ENCODE measurements at places on chromosomes 6 and 20.

- no peak for DNase-seq
Observed at GRCh38 chr20:13930281-13930680, 60.1 kb downstream of the SEL1L2 start.

DNA sequence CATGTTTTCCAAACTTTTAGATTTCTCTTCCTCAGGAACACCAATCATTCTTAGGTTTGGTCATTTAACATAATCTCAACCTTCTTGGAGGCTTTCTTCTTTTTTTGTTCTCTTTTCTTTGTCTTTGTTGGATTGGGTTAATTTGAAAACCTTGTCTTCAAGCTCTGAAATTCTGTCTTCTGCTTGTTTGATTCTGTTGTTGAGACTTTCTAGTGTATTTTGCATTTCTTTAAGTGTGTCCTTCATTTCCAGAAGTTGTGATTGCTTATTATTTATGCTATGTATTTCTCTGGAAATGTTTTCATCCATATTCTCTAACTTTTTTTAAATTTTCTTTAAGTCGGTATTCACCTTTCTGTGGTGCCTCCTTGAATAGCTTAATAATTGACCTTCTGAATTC is 42.2 kb downstream of the STMND1 start:
- DNase-seq: no peak

DNA sequence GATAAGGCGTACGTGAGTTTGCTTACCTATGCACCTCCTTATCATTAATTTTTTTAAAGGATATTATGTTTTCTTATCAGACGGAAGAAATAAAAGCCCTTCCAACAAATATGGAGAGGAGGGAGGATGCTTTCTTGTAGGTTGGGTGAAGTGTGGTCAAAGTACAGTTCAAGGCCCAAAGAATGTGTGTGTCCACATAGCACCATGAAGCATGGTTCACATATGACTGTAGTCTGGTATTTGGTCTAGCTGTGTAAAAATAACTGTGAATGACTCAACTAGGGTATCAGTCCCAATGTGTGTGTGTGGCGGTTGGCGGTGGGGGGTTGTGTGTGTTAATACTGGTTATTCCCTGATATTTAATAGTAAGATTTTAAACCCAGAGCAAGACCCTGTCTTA is 212.7 kb downstream of the TMEM242 start:
- peak; percentile 39 for DNase-seq

- peak; percentile 40 for DNase-seq
Observed at GRCh38 chr6:145055567-145055966, 679.8 kb downstream of the EPM2A start.

- no peak for DNase-seq
Observed at GRCh38 chr6:37488476-37488875, 11.2 kb downstream of the CCDC167 start.

- no peak for DNase-seq
Observed at GRCh38 chr20:37651932-37652331, 41.9 kb upstream of the CTNNBL1 start.

DNA sequence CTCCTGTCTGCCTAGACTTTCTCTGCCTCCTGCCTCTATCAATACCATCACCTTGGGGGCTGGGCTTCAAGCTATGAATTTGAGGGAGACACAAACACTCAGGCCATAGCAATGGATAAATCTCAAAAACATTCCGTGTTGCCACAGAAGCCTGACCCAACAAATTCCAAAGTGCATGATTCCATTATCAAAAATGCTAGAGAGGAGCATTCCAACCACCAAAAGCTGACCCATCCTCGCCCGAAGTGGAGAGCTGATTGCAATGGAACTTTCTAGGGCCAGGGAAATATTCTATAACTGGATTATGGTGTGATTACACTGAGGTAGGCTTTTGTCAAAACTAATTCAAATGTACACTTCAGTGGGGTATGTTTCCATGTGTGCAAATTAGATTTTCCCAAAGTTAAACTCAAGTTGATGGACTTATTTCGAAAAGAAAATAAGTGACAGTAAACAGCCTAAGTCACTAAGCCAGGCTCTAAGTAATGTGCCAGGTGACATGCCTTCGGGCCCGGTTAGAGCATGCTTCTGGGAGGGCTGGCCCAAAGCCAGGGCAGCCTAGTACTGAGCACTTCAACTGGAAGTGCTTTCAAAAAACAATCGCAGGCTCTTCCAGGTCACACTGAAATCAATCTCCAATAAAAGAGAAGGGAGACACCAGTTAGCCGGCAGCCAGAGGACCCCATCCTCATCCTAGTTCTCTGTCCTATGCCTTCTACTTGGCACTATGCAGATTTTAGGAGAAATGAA is 142.3 kb downstream of the TBXT start:
- peak; percentile 65 for DNase-seq

GRCh38 chr20:61932199-61932592 is 133.5 kb downstream of the TAF4 start:
- DNase-seq: no peak

DNA sequence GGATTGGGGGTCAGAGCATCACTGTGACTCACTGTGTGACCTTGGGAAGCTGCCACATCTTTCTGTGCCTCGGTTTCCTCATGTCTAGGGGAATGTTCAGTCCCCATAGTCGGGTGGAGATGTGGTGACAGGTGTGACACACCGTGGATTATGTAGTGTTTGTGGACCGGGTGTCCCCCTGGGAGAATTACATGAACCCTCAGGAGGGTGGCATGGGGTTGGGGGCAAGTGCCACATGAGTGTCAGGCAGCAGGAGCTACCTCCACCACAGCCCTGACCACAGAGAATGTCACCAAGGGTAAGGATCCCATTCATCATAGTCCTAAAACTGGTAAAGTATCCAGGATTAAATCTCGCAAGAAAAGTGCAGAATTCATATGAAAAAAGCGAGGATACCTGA is 23.2 kb downstream of the SUN5 start:
- DNase-seq: no peak

DNA sequence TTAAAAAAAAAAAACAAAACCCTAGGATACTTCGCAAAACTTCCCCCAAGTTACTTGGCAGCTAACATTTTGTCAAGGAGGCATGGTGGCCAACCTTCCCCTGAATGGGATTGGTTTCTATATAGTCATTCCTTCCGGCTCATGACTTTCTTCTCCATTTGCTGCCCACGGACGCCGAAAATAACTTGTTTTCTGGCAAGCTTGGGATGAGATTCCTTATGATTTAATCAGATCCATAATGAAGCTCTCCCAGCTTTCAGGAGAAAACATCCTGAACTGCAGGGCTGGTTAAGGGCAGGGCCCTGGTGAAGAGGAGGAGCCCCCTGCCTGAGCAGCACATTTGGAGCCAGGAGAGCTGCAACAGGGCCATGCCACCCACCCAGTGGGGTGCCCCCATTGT is 49.9 kb downstream of the PPP1R16B start:
- no peak for DNase-seq

GRCh38 chr6:30610065-30610464 is 7.0 kb downstream of the PPP1R10 start:
- no peak for DNase-seq

DNA sequence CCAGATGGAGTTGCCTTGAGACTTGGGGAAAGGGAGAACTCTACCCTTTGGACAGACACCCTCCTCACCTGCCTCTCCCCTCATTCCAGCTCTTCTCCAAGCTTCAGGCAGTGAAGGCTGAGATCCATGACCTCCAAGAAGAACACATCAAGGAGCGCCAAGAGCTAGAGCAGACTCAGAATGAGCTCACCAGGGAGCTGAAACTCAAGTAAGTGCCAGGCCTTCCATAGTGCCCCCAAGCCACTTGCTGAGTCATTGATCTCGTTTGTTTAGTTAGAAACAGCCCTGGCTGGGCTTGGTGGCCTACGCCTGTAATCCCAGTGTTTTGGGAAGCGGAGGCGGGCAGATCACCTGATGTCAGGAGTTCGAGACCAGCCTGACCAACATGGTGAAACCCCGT is 39.2 kb downstream of the KIF3B start:
- no peak for DNase-seq

GRCh38 chr6:84408028-84408427 is 180.6 kb upstream of the CEP162 start:
- DNase-seq: no peak

DNA sequence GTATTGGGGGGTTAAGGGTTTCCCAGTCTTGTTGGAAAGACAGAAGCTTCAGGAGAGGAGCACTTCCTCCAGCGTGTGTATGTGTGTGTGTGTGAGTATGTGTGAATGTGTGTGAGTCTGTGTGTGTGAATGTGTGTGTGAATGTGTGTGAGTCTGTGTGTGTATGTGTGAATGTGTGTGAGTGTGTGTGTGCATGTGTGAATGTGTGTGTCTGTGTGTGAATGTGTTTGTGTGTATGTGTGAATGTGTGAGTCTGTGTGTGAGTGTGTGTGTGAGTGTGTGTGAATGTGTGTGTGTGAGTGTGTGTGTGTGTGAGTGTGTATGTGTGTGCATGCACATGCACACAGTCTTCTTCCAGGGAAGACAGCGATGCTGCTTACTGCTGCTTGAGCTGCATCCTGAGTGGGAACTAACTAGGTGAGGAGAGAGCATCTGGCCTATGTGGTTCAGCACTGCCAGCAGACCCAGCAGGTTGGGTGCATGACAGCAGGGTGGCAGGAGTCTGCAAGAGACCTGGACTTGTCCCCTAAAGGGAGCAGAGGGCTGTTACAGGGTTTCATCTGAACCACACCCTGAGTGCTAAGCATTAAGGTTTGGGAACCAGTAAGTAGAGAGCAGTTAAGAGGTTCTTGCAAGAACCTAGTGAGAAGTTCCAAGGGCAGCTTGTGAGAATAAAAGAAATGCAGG is 22.7 kb upstream of the CCND3 start:
- no peak for DNase-seq

DNA sequence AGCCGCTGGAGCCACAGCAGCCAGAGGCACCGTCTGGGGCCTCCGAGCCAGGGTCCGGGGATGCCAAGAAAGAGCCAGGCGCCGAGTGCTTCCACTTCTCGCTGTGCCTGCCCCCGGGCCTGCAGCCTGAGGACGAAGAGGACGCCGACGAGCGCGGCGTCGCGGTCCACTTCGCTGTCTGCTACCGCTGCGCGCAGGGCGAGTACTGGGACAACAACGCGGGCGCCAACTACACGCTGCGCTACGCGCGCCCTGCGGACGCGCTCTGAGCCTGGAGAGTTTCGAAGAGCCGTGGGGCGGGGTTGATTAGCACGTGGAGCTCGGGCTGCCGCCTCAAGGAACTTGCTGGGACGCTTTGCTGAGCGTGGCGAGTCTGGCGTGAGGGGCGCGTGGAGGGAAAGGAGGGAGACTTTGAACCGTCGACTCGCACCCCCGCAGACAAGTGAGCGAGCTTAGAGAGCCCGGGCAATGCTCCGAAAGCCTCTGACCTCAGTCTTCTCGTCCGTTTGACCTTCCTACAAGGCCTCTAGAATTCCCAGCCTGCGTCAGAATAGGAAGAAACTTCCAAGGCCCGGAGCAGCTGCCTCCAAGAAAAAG is 1.3 kb downstream of the PPP1R3G start:
- no peak for DNase-seq

DNA sequence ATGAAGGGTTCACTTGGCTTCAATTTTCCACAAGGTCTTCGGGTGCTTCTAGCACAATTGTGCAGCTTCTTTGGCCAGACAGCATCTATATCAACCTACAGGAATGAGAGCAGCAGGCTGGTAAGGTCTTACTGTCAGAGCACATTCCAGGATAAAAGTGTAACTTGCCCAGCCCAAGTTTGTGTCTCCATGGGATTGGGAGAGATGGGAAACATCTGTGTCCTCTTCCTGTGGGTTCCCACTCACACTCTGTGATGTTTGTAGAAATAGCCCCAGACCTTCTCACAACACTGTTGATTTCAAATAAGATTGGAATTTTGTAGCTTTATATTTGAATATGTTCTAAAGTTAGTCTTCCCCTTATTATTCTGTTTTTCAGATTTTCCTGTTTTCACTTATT is 83.4 kb upstream of the RGS17 start:
- DNase-seq: no peak

DNA sequence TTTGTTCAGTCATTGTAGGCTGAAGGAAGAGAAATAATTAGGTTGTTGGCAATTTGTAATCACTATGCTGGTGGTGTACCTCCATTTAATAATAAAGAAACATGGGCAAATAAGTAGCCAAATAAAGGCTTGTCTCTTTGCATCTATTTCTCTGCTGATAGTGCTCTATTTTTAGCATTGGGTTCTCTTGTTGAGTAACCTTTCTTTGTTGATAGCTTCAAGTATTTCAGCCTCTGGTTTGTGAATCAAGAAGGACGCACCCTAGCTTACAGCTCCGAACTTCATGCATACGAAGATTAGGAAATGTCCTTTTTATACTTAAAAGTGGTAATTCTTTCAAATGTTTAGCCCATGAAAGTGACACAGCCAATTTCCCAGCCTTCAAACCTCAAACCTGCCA is 2.6 kb downstream of the PPP1R14C start:
- no peak for DNase-seq

DNA sequence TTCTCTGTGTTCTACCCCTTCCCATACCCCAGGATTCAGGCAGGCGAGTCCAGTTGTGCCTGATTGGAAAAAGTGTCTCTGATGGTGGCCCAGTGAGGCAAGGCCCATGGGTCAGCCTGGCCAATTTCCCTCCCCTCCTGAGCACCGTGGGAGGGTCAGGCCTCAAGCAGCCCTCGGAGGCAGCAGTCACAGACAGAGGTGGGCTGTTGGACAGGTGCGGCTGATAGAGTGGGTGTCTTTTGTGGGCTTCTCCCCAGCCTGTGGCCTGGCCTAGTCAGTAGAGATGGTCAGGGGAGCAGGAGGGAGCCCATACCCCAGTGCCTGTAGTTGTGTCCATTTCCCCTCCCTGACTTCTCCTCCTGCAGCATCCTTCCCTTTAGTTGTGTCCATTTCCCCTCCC is 8.9 kb downstream of the MYT1 start:
- DNase-seq: no peak

- no peak for DNase-seq
Observed at GRCh38 chr20:61422636-61423425, 170.8 kb downstream of the CDH4 start.

- no peak for DNase-seq
Observed at GRCh38 chr6:132310921-132311320, 90.4 kb downstream of the MOXD1 start.

DNA sequence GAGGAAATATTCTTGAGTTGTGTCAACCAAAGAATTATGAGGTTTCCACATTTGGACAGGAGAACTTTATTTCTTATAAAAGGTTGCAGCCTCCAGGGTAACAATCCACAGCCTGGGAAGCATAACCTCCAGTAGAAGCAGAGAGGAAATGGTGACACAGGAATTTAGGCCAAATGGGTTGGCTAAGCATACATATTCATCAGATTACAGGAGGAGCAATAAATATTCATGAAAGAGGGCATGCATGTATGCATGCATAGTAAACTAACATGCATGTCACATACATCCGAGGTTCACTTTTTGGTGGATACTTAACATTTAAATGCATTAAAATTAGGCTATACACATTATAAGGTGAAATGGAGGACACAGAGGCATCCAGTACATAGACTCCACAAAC is 55.7 kb upstream of the NT5E start:
- no peak for DNase-seq

- no peak for DNase-seq
Observed at GRCh38 chr6:26388441-26388840, 5.5 kb downstream of the BTN2A2 start.
